C1 segment of cervical spinal cord (tissue), 14 donors: ENCODE measurements at places on chromosomes 4 and X.

DNA sequence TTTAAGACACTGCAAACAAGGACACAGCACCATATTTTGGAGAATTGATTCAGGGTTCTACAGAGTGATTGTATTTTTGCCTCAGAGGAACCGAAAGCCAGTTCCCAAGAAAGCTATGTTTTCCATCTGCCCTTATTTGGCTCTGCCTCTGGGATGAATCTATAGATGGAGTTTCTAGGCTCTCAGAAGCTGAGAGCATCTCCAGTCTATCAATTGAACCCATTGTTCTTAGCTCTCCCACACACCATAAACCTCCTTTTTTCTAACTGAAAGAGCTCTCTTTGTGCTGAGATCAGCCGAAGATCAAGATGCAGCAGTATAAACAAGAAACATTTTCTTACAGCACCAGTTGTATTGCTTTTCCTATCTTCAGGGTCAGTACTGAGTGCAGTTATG, 16.9 kb downstream of the PLP1 start:
- DNase-seq: no peak

DNA sequence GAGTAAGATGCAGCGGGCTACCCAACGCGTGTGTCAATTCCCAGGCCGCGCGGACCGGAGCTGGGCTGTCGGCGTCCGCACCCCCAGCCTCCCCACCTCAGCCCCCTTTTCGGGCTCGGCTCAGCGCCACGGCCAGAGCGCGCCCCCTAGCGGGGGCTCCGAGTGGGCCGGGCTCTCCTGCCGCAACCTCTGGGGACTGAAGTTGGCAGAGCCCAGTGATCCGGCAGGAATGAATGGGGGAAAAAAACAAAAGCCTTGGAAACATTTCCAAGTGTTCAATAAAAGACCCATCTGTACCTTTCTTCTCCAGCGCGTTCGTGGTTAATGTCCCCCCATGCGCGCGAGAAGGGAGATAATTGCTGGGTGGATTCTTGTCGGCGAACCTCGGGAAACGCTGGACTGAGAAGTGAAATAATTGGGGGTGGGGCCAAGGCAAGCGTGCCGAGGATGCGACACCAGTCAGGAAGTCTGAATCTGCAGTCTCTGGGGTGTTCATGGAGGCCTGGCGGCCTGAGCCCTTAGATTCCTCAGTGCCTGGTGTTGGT, 5.2 kb upstream of the ARX start:
- DNase-seq: no peak

- DNase-seq: no peak
These were observed 30.6 kb upstream of the PLAC1 start for GRCh38 chrX:134688839-134689238.

DNA sequence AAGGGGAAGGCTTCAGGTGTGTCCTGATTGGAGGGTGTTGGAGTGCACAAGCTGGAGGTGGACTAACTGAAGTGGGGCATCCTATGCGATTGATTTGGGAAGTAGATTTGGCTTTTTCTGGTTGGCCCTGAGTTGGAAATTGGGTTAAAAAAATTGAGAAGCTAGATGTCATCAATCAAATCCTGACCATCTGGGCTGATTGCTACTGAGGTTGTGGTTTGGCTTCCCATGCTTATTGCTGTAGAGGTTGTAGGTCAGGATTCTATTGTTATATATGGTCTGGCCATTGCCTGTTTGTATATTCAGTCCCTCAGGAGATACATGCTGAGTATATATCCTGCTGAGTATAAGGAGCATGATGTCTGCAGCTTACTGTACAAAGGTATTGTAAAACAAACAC, 7.7 kb upstream of the ZNF81 start:
- no peak for DNase-seq

- DNase-seq: no peak
These were observed 41.0 kb downstream of the MAP7D3 start for GRCh38 chrX:136210243-136210642.

DNA sequence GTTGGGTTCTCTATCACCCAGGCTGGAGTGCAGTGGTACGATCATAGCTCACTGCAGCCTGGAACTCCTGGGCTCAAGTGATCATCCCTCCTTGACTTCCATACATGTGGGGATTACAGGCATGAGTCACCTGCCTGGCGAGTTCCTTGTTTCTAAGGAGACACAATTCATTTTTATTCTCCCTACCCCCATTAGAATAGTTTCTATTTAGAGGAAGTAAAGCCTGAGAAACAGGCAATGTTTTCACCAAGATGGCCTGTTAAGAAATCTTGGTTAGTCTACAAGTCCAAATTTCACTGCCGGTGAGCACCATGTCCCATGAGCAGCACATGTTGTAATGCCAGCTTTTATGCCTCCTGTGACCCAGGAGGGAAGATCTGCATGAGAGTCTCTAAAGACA, 5.7 kb downstream of the CYBB start:
- DNase-seq: no peak

DNA sequence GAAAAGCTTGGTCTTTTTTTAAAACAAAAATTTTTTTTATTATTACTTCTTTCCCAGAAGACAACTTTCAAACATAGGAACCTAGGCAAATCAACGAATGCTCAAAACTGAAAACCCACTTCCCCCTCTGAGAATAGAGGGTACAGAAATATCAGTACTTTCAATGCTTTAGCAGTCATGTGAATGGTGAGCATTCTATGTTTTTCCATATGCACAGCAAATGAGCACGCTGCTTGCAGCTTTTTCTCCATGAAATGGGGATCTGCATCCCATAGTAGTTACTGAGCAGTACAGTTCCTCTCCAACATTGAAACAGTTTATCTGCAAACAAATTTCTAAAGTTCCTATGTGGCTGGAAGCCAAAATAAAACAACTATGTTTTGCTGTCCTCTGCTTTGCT, 108.4 kb upstream of the BMP2K start:
- no peak for DNase-seq

DNA sequence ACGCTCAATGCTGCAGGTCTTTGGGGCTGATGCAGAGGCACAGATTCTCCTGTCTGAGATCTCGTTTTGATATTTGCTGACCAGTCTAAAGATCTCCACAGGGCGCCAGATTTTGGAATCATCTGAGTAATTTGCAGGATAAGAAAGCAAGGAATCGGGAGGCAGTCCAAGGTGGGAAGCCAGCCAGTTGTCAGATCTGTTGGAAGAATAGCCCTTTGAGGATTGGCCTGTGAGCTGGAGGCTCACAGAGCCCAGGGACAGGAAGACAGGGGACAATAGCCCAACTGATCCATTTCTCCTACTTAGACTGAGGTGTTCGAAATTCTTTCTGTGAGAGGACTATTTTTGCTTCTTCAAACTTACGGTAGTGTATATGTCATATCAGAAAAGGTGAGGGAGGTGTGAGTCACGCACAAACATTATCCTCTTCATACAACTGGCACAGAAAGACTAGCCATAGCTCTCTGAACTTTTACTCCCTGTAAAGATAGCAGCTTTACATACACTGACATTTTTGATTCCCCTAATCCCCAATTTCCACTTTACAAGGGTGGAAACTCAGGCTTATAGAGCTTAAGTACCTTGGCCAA, 8.8 kb downstream of the DIPK2B start:
- no peak for DNase-seq

DNA sequence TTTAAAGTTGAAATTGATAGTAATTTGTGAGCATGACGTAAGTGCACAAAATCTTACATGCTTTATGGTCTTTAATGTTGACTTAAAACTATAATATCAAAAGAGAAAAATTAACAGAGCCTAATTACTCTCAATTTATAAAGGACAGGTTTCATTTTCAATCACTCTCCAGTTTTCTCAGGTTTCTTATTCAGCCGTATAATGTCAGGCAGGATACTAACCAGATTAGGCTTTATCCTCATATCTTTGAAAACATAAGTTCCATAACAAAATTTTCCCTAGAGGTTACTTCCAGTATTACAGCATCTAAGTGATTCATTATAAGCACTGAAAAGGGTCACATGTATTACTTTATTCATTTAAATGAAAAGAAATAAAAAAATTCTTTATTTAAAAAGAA, 492.1 kb downstream of the PACRGL start:
- DNase-seq: no peak

- no peak for DNase-seq
These were observed 125.3 kb upstream of the RAI2 start for GRCh38 chrX:17986440-17986839.

DNA sequence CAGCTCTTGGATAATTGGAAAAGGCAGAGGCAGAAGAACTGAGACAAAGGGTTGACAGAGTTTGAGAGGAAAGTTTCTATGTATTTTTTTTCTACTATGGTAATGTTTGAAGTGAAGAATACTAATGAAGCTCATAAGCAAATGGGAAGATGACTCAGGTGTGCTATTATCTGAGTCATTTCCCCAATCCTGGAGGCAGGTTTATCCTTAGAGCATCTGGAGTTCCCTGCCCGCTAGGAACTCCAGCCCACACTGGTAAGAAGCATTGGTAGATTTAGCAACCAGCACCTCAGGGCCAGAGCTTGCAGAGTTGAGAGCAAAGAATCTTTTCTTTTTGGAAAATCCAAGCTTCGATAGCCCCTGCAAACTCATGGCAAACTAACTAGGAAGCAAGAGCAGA, 55.2 kb downstream of the DOCK11 start:
- no peak for DNase-seq

DNA sequence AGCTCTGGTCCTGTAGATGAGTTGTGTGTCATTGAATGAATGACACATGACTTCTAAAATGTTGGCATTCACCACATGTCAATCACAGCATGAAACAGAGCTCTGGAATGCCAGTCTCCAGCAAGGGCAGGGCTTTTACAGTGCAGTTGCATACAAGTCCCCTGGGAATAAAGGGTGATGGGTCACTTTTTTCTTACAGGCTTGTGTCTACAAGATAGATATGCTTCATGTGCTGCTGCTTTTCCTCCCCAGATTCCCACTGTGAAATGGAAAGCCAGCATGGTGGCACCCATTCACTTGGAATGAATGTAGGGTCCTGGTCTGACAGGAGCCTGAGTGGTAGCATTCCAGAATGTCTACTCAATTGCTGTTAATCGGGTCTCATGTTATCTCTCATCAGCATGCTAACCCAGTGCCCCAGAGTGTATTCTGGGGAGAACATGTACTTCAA, 159.1 kb upstream of the KIT start:
- DNase-seq: no peak

GRCh38 chr4:169492436-169493163, 119.8 kb downstream of the NEK1 start:
- DNase-seq: no peak

GRCh38 chr4:55635741-55636655, at the start of gene NMU:
Gene NMU, minus strand, starts transcription at chr4:55636298. Its CDS starts 106 bp downstream, at chr4:55636192.
- DNase-seq: no peak

GRCh38 chrX:3713225-3713936, at the start of gene PRKX:
Gene PRKX, minus strand, starts transcription at chrX:3713649. Its CDS starts 396 bp downstream, at chrX:3713253.
- peak; percentile 57 for DNase-seq

DNA sequence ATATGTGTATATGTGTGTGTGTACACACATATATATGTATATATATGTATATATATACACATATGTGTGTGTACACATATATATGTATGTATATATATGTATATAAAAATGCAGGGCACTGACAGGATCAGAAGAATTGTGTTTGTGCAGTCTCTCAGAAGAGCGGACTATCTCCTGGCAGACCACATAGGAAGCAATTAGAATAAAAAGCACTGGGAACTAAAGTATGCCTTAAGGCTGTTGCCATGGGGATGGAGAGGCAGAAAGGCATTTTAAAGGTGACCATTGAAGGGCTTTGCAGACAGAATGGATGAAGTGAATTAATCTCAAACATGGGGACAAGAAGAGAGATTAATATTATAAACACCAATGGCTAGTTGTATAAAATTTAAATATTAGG, 33.7 kb upstream of the USP51 start:
- no peak for DNase-seq

DNA sequence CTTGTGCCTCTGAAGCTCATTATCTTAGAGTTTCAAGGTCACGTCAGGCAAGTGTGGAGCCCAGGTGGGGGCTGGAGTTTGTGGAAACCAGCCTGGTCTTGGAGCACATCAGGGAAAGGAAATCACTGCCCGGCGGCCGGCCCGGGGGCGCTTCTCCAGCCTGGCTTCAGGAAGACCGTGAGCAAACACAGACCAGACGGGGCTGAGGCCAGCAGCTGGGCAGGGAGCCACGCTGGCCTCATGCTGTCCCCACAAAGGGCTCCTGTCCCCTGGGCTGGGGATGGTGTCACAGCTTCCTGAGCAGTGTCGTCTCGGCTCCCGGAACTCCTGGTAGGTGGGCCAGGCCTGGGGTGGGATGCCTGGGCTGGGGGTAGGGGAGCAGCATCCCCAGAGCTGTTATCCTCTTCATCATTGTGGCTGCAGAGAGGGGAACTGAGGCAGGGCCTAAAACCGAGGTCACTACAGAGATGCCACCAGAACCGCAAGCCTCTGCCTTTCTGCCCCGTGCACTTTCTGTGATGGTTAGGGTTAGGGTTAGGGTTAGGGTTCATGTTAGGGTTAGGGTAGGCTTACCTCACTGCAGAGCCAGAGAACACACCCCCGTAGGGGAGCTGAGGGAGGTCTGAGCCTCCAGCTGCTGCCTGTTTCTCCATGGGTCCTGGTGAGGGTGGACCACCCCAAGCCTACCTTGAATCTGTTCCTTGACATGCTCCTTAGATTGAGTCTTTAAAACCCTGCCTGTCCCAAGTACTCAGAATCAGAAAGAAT, 77.5 kb downstream of the HTRA3 start:
- no peak for DNase-seq

GRCh38 chr4:145614233-145614610, 5.0 kb upstream of the MMAA start:
- no peak for DNase-seq

DNA sequence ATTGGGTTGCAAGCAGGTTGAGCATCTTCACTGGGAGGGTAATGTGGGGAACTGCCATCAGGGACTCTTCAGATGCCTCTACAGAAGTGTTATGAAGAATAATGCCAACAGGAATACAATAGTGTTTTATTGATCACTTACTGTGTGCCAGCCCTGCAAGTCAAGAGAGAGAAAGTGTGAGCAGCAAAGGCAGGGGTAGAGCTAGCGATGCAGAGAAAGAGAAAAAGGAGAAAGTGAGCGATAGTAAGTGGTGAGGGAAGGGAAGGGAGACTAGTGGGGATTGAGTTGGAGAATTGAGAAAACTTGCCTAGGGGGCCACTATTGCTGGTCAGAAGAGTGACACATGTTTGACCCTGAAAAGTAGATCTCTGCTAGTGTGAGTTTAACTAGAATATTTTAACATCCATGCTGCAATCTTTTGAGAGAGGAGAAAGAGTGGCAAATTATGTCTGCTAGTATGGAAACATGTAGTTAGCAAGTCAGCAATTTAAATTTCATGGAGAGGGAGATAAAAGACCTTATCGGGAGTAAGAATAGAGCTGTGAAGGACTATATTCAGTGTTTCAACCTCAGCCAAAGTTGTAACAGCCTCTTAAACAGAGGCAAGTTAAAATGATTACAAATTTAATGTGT, 12.2 kb downstream of the AFF1 start:
- DNase-seq: no peak

DNA sequence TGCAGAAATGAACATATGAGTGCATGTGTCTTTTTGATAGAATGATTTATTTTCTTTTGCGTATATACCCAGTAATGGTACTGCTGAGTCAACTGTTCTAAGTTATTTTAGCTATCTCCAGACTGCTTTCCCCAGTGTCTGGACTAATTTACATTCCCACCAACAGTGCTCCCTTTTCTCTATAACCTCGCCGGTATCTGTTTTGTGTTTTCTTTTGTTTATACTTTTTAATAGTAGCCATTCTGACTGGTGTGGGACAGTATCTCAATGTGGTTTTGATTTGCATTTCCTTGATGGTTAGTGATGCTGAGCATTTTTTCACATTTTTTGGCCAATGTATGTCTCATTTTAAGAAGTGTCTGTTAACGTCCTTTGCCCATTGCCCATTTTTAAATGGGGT, 218.6 kb upstream of the KCNIP4 start:
- DNase-seq: no peak

GRCh38 chr4:141587897-141588296, 48.5 kb upstream of the IL15 start:
- no peak for DNase-seq

GRCh38 chr4:128385683-128386304, 98.2 kb upstream of the PGRMC2 start:
- DNase-seq: no peak
